MCF 10A (cell line): ENCODE measurements at places on chromosomes 1 and 21. TPM values are rescaled to one million over a fixed set of nuclear protein-coding genes. Genes with fewer than 3 reads are reported as not detected.

PGLYRP3 gene
- total RNA-seq = not detected in 2 replicates

OR2L5 gene
- total RNA-seq = not detected in 2 replicates

ENAH gene
- 346 and 420 TPM in 2 replicates for total RNA-seq

LHX8 gene
- not detected in 2 replicates for total RNA-seq

GJA8 gene
- total RNA-seq = not detected in 2 replicates

CYP4A22 gene
- not detected in 2 replicates for total RNA-seq

NBPF8 gene
- 14.9 and 20.9 TPM in 2 replicates for total RNA-seq

CD52 gene
- total RNA-seq = not detected in 2 replicates

SPRR1A gene
- total RNA-seq = not detected in 2 replicates

SPRR2F gene
- not detected in 2 replicates for total RNA-seq

ARHGAP30 gene
- total RNA-seq = 0.34 and 0.58 TPM in 2 replicates

CR1L gene
- total RNA-seq = not detected in 2 replicates

TRAPPC3 gene
- 72.8 and 75.5 TPM in 2 replicates for total RNA-seq

OR6K3 gene
- not detected in 2 replicates for total RNA-seq

IGSF9 gene
- total RNA-seq = 0.25 and 0.44 TPM in 2 replicates

FAM72B gene
- total RNA-seq = 8.0 and 8.6 TPM in 2 replicates

FLG2 gene
- not detected in 2 replicates for total RNA-seq

RGSL1 gene
- total RNA-seq = not detected in 2 replicates
